ENCODE measurements at places on chromosomes 12 and 14. TPM values are rescaled to one million over a fixed set of nuclear protein-coding genes. Genes with fewer than 3 reads are reported as not detected.

Gene PKP2
- total RNA-seq, result 4.5 TPM

Gene SIRT4
- total RNA-seq, result 5.9 TPM

Gene CIROP
- not detected for total RNA-seq

GRCh38 chr12:50069539-50069938 lies 12.1 kb downstream of the ASIC1 start:
- DNase-seq, result no peak

DNA sequence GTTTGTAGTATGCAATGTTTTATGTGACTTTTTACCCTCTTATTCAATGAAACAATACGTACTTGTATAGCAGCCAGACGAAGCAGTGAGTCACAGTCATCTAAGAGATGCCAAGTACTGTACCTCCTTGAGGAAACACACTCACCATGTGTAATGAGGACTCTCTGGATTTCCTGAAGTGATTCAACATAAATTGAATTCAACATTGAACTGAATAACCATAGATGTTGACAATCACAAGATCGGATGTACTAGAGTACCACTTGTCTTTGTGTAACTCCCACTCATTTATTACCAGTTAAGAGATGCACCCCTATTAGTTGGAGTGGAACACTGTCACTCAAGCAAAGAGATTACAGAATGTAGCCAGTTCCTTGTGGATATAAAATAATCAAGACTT lies 175.2 kb upstream of the HMGA2 start:
- DNase-seq, result no peak

DNA sequence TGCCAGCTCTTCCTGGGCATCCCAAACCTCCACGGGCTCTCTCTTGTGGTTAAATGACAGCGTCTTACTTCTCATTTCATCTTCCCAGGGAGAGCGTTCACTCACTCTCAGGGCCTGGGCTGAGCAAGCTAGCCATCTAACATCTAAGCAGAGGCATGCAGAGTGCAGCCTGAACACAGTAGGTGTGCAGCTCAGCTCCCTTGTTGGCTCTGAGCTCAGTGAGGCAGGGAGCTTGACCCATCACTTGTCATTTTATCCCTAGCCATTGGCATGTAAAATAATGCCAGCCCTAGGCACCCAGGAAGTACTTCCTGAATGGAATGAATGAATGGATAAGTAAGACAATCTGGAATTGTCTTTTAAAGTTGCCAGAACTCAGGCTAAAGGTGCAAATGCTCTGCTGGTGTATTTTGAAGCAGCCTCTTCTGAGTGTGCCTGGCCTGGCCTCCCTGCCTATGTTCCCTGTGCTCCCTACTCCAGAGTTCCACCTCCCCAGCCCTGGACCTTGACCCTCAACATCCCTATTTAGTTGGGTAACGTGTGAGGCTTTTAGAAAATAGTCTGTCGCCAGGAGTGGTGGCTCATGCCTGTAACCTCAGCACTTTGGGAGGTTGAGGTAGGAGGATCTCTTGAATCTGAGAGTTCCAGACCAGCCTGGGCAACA lies 9.5 kb upstream of the MEG3 start:
- DNase-seq, result peak; percentile 4

DNA sequence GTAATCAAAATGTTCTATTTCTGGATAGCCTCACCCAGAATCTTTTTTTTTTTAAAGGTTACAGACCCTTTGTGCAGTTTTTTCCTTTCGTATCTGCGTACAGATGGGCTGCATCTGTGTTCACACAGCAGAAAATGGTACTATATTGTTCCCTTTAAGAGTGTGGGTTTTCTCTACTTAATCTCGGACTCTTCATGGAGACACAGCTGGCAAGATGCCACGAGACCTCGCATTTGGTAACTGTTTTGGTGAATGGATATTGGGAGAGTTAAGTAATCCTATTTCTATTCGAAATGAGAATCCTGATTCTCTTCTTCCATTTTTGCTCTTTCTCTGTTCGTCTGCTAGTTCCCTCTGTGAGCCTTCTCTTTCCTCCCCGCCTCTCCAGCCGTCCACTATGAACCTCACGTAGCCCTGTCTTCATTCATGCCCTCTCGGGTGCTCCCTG lies 85.7 kb downstream of the SAMD4A start:
- DNase-seq, result peak; percentile 67

GRCh38 chr12:27335364-27336281 lies 3.0 kb downstream of the BMAL2 start:
- no peak for DNase-seq

DNA sequence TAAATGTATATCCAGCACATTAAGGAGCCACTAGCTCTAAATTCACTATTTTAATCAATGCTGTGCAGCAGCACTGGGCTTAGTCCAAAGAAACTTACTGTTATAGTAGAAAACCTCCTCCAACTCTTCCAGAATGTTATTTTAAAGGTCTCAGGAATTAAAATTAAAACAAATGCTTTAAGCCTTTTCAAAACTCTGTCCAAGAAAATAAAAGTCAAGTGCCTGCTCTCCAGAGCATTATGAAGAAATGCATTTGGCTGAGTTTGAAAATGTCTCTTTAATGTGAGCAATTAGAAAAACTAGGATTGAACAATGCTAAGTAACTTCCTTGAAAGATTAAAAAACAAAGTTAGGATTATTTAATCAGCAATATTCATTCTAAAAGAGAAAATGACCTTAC lies 322.4 kb upstream of the DCN start:
- DNase-seq, result peak; percentile 42

- peak; percentile 64 for DNase-seq
These were observed at the start of gene CCDC88C for GRCh38 chr14:91417120-91417982. Gene CCDC88C (minus strand): TSS chr14:91417820. CDS start chr14:91417690, 130 bp downstream.

GRCh38 chr12:26123482-26123980 lies 1.3 kb downstream of the BHLHE41 start:
- peak; percentile 49 for DNase-seq
